CD4-positive, alpha-beta T cell treated with Interleukin-15 for 4 hours (primary cell): ENCODE measurements at places on chromosomes 5 and 9.

- no peak for DNase-seq
Measured at GRCh38 chr5:36357391-36357975, 55.8 kb upstream of the RANBP3L start.

DNA sequence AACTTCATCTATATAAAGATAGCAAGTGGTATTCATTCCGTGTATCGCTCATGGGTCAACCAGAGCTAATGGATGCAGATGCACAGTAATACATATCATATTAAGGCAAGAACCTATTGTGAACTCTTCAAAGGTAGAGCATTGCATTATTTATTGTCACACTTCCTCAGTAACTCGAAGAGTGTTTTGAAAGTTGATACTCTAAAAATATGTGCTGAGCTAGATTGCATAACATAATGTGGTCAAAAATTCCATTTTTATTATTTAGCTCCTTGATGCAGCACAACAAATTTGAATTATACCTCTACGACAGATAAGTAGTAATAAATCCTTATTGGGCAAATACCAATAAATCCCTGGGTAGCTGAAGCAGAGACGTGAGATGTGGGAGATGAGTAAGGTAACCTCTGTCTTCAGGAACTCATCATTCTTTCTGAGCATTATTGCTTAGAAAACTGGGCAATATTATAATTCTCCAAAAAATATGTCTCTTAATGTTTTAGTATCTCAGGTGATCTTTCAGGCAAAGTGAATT is 70.3 kb downstream of the CDH18 start:
- no peak for DNase-seq

GRCh38 chr9:116641292-116642059 is 45.6 kb upstream of the TRIM32 start:
- DNase-seq: no peak

DNA sequence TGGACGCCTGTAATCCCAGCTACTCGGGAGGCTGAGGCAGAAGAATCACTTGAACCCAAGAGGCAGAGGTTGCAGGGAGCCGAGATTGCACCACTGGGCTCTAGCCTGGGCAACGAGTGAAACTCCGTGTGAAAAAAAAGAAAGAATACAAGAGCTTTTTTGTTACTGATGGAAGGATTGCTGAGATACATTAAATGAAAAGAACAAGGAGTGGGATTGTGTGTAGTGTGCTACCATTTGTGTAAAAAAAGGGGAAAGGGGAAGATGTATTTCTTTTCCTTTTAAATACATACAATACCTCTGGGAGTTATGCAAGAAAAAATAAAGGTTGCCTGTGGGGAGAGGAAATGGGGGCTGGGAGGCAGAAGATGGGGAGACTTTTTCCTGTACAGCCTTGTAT is 14.7 kb upstream of the GARNL3 start:
- DNase-seq: no peak

GRCh38 chr5:60891667-60892066 is 47.6 kb upstream of the ELOVL7 start:
- DNase-seq: no peak

DNA sequence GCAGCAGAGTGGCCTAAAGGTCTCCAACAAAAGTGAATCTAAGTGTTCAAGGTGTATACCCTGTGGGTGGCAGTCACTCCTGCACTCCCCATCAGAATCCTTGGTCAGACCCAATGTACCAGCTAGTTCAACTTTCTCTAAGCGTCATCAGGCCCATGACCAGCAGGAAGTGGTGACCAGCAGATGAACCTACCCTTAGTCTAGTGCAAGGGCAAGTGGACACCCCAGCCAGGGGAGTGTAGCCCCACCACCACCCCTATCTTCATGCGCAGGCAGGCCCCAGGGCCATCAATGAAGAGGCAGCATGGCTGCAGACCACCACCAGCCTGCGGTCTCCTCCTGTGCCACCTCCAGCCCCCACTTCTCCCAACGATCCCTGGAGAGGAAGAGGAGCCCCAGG is 213.1 kb downstream of the AGTPBP1 start:
- DNase-seq: no peak

DNA sequence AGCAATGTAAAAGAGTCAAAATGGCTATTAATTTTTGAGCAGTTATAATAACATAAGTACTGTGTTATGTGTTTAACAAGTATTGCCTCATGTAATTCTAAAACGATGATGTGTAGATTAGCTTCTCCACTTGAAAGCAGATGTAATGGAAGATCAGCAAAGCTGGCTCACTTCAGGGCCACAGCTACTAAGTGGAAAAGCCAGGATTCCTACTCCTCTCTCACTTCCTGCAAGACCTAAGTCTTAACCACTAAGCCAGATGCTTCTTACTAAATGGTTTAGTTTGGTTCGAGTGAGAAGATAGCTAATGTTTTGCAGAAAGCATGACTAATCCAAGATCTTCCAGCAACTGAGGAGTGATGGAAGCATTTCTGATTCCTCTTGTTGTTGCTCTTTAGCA is 15.7 kb upstream of the TNC start:
- no peak for DNase-seq

DNA sequence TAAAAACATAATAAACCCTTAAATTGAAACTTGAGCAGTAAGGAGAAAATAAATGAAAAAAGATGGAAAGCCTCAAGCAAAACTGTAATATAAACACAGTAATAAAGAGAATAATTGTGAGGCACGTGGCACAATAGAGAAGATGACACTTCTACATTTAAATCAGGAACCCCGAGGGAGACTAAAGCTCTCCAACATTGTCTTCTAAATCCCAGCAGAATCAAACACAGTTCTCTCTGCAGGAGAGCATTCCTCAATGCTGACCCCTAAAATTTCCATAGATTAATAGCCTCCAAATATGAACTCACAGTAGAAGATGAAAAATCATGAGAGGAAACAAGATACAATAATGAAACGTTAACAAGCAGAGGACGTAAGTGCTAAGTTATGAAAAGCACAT is 721.2 kb upstream of the COX7C start:
- no peak for DNase-seq

- no peak for DNase-seq
Measured at GRCh38 chr9:134951461-134951860, 33.7 kb upstream of the FCN1 start.

DNA sequence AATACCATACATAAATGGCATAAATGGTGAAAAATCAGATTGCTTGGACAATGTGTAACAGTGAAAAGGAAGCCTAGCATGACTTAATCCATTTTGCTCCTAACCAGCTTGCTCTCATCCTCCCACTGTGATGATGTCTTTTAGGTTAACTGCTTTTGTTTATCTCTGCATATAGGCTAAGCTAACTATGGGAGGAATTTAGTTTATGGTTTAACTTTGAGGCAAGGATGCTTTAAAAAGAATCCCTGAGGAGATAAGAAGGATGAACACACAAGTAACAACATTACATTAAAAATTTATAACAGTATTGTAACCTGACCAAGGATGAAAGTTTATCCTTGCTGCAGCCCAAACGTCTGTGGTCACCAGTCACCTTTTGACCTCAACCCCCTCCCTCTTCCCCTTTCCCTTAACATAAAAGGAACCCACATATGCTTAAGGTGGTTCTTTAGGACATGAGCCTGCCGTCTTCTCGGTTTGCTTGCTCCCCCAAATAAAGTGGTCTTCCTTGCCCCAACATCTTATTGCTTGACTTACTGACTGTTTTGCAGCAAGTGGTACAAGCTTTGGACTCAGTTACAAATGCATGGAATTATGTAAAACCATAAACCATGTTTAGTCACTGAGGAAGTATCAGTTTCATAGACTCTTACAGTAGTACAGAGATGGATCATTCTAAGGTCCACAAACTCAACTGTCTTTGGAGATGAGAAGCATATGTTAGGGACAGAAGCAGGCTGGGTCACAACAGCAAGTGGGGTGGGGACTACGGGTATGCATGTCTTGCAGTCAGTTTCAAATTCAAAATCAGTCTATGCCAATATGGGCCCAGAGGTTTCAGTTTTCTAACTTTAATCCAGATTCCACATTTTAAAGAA is 31.3 kb downstream of the AGXT2 start:
- no peak for DNase-seq

DNA sequence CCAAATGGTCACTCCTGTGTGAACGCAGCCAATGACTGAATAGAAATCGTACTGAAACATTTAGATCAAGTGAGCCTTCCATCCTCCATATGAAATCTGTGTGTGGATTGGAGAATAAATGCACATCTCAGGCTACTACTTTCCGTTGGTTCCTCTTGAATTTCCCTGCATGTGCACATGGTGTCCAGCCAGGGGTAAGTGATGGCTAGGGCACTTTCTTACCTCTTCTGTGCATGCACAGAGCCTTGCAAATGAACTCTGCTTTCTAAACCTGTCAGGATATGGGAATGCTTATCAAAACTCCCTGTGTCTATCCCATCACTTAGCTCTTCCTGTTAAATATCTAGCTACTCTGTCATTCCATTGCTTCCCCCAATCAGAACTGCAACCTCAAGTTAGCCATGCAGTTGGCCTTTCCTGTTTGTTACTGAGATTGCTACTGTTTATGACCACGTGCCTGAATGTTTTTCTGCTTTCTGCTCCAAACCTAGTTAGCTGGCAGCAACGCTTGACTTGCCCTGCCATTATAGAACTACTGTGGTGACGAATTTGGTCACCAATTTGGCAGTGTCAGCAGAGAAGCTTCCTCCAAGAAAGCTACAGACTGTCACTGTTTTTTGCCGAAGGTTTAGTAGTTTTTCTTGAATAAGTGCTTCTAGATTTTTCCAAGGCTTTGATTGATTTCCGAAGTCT is 661.6 kb downstream of the LRRC70 start:
- no peak for DNase-seq

DNA sequence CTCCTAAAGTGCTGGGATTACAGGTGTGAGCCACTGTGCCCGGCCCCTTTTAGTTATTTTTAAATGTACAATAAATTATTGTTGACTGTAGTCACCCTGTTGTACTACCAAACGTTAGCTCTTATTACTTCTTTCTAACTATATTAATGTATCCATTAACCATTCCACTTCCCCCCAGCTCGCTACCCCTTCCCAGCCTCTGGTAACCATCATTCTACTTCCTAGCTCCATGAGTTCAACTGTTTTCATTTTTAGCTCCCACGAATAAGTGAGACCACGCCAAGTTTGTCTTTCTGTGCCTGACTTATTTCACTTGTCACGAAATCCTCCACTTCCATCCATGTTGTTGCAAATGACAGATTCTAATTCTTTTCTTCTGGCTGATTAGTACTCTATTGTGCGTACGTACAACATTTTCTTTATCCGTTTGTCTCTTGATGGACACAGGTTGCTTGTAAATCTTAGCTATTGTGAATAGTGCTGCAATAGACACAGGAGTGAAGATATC is 6.5 kb downstream of the LURAP1L start:
- DNase-seq: no peak

DNA sequence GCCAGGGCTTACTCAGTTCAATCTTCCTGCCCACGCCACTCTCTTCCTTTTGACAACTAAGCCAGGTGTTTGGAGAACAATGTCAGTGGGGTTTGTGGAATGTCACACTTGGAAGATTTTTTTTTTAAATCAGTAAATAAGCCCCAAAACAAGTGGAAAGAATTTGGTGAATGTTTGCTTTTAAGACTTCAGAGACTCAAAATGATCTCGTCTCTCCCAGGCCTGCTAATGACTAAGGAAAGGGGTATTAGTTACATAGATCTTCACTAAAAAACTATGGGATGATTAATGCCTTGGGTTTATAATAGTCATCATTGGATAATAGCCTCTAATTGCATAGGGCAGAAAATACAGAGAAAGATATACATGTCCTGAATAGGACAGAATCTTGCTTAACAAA is 166.4 kb downstream of the DMRT2 start:
- no peak for DNase-seq

GRCh38 chr5:10536511-10536910 is 27.4 kb upstream of the ANKRD33B start:
- DNase-seq: no peak

DNA sequence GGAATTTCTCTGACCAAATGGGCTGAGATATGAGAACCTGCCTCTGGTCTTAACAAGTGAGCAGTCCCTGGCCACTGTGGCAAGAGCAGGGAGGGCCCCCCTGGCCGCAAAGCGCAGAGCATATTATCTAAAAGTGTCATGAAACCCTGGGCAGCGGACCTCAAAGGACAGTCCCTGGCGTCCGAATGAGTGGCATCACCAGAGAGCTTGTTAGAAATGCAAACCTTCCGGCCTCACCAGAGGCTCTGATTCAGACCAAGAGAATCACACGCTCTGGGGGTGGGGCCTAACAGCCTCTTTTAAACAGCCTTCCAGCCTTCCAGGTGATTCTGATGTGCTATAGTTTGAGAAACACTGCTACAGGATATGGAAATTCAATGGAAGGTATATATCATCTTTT is 10.9 kb downstream of the PTPN3 start:
- no peak for DNase-seq

GRCh38 chr9:134957165-134957944 is 39.6 kb upstream of the FCN1 start:
- no peak for DNase-seq
